HFF-Myc (cell line): ENCODE measurements at places on chromosomes 13 and 19.

- DNase-seq = no peak
These were observed 263.0 kb downstream of the KLF12 start for GRCh38 chr13:73870970-73871935.

GRCh38 chr19:33098055-33098534 lies 17.1 kb downstream of the GPATCH1 start:
- DNase-seq = no peak

DNA sequence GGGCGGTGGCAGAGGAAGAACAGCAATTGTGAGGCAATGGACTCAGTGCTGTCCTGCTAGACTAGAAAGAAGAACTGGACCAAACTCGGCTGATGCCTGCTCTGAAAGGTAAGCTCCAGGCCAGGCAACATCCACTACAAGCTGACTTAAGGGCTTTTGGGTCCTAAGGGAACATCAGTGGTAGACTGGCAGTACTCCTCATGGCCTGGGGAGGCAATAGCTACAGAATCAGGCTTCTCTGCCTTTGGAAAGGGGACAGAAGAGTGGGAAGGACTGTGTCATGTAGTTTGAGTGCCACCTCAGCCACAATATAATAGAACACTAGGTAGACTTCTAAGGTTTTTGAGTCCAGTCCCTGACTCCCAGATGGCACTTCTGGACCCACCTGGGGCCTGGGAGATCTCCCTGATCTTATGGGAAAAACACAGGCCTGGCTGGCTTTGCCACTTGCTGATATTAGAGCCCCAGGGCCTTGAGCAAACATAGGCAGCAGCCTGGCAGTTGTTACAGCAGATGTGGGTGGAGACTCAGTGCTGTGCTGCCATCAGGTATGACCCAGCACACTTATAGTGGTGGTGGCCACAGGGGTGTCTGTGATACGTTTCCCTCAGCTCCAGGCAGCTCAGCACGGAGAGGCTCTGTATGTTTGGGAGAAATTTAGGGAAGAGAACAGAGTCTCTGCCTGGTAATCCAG lies 9.2 kb upstream of the CLC start:
- no peak for DNase-seq

DNA sequence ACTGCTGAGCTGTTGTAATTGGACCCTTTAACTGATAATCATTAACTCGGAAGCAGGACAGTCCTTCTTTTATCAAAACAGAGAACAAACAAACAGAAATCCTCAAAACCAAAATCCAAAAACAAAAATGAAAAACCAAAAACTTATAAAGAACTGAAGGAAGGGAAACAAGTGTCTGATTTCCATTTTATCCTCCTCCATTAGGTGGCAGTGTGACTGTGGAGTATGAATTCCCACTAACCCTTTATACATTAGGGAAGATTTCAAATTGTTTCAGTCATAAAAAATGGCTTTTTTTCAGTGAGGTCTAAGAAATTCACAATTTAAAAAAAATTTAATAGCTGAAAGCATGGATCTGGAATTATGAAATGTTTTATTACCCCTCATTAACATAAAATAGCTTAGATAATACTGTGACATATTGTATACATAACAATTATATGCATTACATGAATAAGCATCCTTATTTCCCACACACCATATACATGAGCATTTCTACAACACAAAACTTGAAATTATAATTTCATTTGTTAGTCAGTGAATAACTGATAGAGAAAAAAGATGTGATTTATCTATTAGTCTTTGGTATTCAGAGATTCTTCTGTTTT lies 1074.3 kb upstream of the PCDH9 start:
- no peak for DNase-seq

DNA sequence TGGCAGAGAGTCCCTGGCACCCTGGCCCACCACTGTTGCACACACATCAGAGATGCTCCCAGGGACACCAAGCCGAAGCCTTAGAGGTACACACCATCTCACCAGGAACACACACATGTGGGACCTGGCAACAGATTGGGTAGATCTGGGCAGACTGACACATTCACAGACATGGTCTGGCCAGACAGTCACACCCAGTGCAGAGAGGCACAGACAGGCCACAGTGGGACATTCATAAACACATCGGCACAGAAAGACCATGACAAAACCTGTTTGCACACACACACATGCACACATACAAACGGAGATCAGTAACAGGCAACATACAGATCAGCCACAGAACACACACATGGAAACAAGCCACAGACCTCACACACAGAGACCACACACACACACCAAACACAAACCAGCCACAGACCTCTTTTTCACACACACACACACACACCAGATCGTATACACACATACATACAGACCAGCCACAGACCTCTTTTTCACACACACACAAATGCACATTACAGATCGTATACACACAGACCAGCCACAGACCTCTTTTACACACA lies 6.3 kb upstream of the JUNB start:
- no peak for DNase-seq

GRCh38 chr13:110771194-110771593 lies 57.7 kb downstream of the ING1 start:
- DNase-seq = no peak

DNA sequence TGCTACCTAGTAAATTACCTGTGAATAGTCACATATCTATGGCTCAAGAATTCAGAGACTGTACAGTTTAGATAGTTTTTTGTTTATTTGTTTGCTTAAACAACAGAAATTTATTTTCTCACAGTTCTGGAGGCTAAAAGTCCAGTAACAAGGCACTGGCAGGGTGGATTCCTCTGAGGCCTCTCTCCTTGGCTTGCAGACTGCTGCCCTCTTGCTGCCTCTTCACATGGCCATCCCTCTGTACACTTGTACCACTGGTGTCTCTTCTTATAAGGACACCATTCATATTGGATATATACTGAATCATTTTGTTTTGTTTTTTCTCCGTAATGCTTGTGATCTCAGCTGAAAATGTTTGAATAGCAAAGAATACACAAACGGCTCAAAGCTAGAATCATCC lies 56.4 kb upstream of the MIR17HG start:
- no peak for DNase-seq

DNA sequence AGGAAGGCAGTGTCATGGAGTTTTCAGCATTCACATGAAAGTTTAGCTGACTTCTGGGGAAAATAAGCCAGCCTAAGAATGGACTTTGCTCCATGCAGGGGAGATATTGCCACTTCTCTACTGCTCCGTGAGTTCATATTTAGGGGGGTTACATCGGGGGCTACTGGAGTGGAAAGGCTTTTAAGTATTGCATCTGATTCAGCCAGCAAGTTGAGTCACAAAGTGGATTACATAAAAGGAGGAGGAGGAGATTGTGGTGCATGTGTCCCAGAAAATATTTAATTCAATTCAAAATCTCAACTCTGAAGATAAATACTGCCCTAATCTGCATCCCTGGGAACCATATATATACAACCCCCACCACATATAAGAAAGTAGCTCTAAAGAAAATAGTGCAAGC lies 617.2 kb downstream of the DCT start:
- DNase-seq = no peak

GRCh38 chr19:1675633-1676350 lies 23.4 kb upstream of the TCF3 start:
- DNase-seq = no peak

GRCh38 chr19:42245231-42245630 lies 2.8 kb upstream of the GSK3A start:
- DNase-seq = no peak

GRCh38 chr19:46670813-46671212 lies 9.8 kb upstream of the DACT3 start:
- no peak for DNase-seq

DNA sequence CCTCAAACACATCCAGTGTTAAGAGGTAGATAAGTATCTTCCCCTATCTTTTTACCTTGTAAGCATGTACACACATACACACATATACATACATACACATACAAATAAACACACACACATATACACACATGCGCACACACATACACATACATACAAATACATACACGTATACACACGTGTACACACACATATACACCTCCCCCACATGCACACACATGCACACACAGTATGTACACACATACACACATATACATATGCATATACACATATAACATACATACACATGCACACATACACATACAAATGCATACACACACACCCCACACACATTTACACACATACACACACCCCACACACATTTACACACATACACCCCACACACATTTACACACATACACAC lies 24.1 kb downstream of the ADGRE1 start:
- DNase-seq = no peak

DNA sequence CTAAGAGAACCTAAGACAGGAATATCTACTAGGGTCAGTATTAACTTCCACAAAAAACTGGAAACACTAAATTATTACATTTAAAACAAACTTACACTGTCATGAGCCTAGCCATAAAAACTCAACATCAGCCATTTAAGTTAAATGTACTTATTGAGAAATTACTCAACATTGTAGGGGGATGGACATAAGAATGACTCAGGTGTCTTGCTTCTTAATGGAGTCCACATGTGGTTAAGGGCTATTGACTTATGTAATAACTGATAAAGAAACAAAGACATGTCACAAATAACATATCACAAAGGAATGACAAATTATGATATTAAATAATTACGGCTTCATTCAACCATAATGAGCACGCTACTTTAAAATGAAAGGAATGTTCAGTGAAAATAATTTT lies 36.2 kb downstream of the CLDN10 start:
- DNase-seq = peak; percentile 16

DNA sequence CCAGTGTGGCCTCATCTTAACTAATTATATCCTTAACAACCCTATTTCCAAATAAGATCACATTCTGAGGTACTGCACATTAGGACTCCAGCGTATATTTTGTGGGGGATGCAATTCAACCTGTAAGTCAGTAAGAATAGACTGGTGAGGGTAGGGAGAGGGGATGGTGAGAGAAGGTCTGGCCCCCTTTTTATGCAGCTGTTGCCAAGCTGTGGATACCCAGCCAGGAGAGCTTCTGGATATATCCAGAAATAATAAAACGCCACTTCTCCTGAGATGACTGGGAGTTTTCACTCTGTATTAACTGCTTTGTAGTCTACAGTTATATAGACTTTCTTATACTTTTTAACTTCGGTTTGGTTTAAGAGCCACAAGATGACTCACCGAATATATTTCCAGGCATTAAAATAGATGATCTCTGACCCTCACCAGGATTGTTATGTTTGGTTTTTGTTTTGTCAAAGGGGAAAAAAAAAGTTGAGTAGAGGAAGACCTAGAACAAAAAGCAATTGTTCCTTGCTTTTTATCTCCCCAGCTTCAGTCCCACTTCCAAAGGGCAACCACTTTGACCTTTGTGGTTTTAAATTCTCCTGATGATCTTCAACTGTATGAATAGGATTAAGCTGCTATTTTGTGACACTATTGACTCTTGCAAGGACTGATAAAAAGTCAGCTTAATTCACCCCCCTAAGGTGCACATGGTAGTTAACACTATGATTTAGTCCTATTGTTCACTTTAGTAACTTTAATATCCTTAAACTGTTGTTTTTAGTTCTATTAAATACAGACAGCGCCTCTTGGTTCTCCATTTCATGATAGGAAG lies 3.1 kb upstream of the NEK3 start:
- no peak for DNase-seq

GRCh38 chr19:49890349-49891311 lies 6.1 kb downstream of the IL4I1 start:
- no peak for DNase-seq

DNA sequence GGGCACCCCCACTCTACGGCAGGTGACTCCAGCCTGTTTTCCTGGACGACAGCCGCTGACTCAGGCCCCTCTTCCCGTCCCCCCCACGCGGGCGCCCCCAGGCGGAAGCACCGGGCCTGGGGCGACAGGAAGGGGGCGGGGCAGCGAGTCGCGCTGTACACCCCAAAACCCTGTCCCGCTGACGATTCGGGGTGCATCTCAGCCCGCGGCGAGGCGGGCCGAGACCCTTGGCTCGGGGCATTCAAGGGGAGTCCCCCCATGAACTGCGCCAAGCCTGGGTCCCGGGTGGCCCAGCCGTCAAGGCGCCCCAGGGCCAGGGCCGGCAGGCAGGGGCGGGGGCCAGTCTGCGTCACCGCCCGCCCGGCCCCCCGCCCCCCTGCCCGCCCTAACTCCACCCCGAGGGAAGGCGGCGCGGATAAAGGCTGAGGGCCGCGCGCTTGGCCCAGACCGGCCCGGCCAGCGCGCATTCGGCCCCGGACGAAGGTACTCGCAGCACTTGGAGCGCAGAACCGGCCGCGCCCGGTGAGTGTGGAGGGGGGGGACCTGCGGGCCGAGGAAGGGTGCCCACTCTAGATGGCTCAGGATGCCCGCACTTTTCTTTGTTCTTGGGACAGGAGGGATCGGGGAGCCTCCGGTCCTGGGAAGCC lies at the start of gene MIDN:
Gene MIDN (plus strand): TSS at position 445 of the 647 bp plus-strand sequence. CDS start 1,714 bp downstream, outside the sequence.
- DNase-seq = no peak

GRCh38 chr19:52494518-52494917 lies 33.0 kb upstream of the ZNF808 start:
- no peak for DNase-seq

GRCh38 chr13:25581351-25581750 lies 209.6 kb downstream of the ATP8A2 start:
- DNase-seq = no peak

- no peak for DNase-seq
These were observed 1028.0 kb downstream of the UQCRFS1 start for GRCh38 chr19:28184997-28185396.

- DNase-seq = no peak
These were observed 153.9 kb downstream of the DACH1 start for GRCh38 chr13:71712988-71713653.

- peak; percentile 40 for DNase-seq
These were observed 4.6 kb downstream of the SAFB start for GRCh38 chr19:5627395-5627904.

DNA sequence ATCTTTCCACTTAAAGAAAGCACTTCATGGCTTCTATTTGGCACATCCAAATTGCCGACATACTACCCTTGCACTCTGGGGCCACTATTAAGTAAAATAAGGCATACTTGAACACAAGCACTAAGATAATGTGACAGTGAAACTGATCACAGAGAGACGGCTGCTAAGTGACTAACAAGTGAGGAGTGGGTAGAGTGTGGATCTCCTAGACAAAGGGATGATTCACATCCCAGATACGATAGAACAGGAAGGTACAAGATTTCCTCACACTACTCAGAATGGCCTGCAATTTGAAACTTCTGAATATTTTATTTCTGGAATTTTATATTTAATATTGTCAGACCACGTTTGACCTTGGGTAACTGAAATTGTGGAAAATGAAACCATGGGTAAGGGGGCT lies 1721.8 kb upstream of the SPRY2 start:
- DNase-seq = no peak

- DNase-seq = no peak
These were observed 13.1 kb downstream of the ATP11A start for GRCh38 chr13:112702986-112703379.

- no peak for DNase-seq
These were observed 29.6 kb upstream of the TNFSF11 start for GRCh38 chr13:42544246-42544926.

DNA sequence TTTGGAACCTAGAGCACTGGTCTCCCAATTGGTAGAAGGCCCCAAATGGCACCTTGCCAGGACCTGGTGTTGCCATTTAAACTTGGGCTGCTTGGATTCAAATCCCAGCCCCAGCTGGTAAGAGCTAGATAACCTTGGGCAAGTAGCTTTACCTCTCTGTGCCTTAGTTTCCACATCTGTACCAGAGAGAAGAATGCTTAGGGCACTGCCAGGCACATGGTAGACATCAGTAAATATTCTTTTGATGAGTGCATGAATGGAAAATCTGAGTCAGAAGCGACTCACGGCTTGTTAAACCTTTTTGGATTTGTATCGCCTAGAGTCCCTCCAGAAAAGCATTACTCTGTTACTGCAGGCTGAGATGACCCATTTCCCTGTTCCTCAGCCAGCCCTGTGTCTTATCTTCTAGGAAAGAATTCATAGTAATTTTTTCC lies 90.9 kb downstream of the SIPA1L3 start:
- peak; percentile 88 for DNase-seq

- no peak for DNase-seq
These were observed 35.7 kb downstream of the DZIP1 start for GRCh38 chr13:95608640-95609323.
